Tibial nerve (tissue), 4 donors: ENCODE measurements at places on chromosomes 6 and 20.
A peak's percentile ranks its signal among the peaks of the same experiment; 100 is the strongest.

DNA sequence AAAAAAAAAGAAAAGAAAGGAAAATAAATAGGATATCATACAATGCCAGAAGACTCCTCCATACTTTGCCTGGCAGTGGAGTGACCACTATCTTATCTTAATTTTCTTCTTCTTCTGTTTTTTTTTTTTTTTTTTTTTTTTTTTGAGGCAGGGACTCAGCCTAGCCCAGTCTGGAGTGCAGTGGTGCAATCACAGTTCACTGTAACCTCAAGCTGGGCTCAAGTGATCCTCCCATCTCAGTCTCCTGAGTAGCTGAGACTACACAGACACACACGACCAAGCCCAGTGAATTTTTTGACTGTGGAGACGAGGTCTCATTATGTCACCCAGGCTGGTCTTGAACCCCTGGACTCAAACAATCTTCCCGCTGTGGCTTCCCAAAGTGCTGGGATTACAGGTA is 17.1 kb upstream of the MMP9 start:
- no peak overlapping the region for H3K27ac ChIP-seq
- no peak for DNase-seq
- no peak overlapping the region for H3K4me3 ChIP-seq
- H3K36me3 ChIP-seq = no peaks in the 10 kb centered on the region

- H3K36me3 ChIP-seq = no peaks in the 10 kb centered on the region
- H3K27me3 ChIP-seq = no peaks in the 10 kb centered on the region
- DNase-seq = no peak
These were observed 59.6 kb downstream of the DOK5 start for GRCh38 chr20:54535033-54535432.

- H3K27ac ChIP-seq = no peak overlapping the region
- no peaks in the 10 kb centered on the region for H3K27me3 ChIP-seq
- H3K36me3 ChIP-seq = no peaks in the 10 kb centered on the region
These were observed 70.8 kb downstream of the CD164 start for GRCh38 chr6:109311471-109311870.

- no peak overlapping the region for H3K4me3 ChIP-seq
- no peaks in the 10 kb centered on the region for H3K4me1 ChIP-seq
- DNase-seq = no peak
- no peaks in the 10 kb centered on the region for H3K36me3 ChIP-seq
These were observed 164.4 kb downstream of the CDKAL1 start for GRCh38 chr6:20698675-20699074.

GRCh38 chr6:156146891-156147290 is 630.3 kb upstream of the ARID1B start:
- H3K27ac ChIP-seq = no peak overlapping the region
- no peak overlapping the region for H3K4me3 ChIP-seq
- no peak for DNase-seq
- H3K27me3 ChIP-seq = no peaks in the 10 kb centered on the region

- H3K4me1 ChIP-seq = no peaks in the 10 kb centered on the region
- no peaks in the 10 kb centered on the region for H3K27me3 ChIP-seq
- H3K4me3 ChIP-seq = no peak overlapping the region
- no peaks in the 10 kb centered on the region for H3K36me3 ChIP-seq
- no peak overlapping the region for H3K27ac ChIP-seq
These were observed 491.6 kb upstream of the CDH4 start for GRCh38 chr20:60760256-60761000.

- H3K27ac ChIP-seq = no peak overlapping the region
- H3K36me3 ChIP-seq = no peaks in the 10 kb centered on the region
These were observed 4.5 kb downstream of the CCDC170 start for GRCh38 chr6:151498327-151498726.

DNA sequence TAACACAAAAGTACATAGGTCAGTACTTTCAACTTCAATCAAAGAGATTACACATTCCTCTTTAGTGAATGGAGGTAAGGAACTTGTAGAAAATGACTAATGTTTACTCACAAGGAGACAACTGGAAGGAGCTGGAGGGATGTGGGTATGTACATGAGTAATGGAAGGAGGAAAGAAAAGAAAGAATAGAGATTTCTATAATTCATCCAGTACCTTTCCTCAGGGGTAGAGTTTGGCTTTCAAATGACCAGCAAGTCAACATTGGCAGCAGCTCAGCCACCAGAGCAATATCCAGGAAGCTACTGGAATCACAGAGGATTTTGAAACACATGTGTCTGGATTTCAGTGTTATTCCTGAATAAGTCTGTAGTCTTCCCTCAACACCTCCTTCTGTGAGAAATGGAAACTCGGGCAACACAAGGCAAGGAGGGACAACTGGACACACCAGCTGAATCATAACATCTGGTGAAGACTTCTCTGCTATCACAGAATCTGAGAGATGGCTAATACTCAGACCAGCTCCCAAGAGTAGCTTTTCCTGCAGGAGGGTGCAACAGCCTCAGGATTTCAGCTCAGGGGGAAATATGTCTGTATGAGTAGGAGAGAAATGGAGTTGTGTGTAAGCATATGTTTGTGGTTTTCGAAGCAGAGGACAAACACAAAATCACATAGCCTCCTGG is 98.8 kb downstream of the HAO1 start:
- no peaks in the 10 kb centered on the region for H3K27me3 ChIP-seq
- no peak overlapping the region for H3K4me3 ChIP-seq
- DNase-seq = no peak
- H3K36me3 ChIP-seq = no peaks in the 10 kb centered on the region

DNA sequence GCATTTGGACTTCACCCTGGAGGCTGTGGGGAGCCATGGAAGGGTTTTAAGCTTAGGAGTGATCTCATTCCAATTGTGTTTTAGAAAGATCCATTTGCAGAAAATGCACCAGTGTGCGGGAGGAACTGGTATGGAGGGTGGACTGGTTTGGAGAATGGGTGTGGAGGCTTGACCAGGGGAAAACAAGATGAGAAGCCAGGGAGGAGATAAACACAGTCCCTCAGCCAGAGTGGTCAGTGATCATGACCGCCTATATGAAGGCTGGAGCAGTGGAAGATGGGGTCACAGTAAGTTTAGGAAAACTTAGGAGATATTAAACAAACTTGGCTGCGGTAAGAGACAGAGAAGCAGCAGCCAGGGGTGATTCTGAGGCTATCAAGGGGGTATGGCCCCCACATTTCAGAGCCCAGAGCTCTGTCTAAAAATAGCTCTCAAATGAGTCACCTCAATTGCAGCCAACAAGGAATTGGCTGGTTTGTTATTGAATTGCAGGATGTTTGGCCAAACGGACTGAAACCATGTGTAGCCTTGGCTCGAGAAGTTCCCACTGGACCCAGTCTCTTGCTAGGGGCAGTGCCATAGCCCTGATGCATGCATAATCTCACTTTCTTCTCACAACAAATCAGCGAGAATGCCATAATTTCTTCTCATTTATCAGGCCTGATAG is 159.9 kb upstream of the TOP1 start:
- H3K36me3 ChIP-seq = no peaks in the 10 kb centered on the region
- no peaks in the 10 kb centered on the region for H3K27me3 ChIP-seq
- H3K27ac ChIP-seq = no peak overlapping the region
- DNase-seq = no peak
- no peak overlapping the region for H3K4me3 ChIP-seq

DNA sequence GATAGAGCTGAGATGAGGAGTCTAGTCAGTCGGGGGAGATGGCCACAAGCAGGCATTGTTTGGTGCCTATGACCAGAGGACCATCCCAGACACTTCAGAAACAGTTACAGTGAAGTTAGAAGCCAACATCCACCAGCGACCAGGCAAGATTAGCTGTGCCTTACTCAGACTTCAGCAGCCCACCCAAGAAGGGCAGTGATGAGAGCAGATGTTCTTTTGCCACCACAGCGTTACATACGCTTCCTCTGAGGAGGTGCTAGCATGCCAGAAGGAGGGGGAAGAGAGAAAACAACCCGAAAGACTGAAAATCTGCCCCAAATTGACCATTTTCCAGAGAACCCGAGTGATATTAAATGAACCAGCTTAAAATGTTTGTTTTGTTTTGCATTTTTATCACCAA is 186.8 kb downstream of the PRL start:
- no peaks in the 10 kb centered on the region for H3K36me3 ChIP-seq
- DNase-seq = no peak
- H3K4me1 ChIP-seq = no peaks in the 10 kb centered on the region
- no peaks in the 10 kb centered on the region for H3K27me3 ChIP-seq
- H3K4me3 ChIP-seq = no peak overlapping the region
- no peak overlapping the region for H3K27ac ChIP-seq

- DNase-seq = no peak
- H3K27ac ChIP-seq = no peak overlapping the region
- no peaks in the 10 kb centered on the region for H3K27me3 ChIP-seq
- H3K4me1 ChIP-seq = no peaks in the 10 kb centered on the region
- no peak overlapping the region for H3K4me3 ChIP-seq
- no peaks in the 10 kb centered on the region for H3K36me3 ChIP-seq
These were observed 115.1 kb downstream of the RNASET2 start for GRCh38 chr6:166841216-166841615.

- H3K4me3 ChIP-seq = no peak overlapping the region
- H3K27ac ChIP-seq = no peak overlapping the region
- DNase-seq = no peak
- H3K36me3 ChIP-seq = no peaks in the 10 kb centered on the region
These were observed 5.3 kb upstream of the IP6K3 start for GRCh38 chr6:33751771-33752645.

DNA sequence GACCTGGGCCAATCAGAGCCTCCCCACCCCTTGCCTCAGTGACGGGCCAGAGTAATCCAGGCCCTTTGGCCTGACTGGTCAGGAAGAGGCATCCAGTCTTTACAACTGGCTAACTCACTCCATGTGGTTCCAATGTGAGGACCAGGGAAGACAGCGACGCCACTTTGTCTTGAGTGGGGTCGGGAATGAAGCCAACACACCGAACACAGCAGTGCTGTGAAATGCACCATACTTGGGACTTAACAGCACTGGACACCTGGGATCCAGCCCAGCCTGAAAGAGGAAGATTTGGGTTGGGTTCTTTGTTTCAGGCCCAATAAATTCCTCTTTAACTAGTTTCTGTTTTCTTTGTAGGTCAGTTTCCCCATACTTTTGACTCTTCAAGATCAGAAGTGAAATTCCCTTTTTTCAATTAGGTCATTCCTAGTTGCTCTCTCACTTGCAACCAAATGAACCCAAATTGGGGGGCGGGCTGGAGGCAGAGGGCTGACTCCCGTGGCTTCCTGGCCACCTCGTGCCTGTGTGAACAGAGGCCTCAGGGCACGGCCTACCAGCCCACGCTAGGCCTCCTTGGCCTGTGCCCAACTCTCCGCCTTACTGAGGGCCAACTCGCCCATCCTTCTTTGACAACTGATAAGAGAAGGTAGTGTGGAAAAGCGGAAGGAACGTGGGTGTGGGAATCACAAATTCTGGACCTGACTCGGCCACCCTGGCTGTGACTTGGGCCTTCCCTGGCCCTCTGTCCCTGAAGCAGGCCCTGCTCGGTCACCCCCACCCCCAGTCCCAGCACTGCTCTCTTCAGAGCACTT is 17.1 kb downstream of the SULF2 start:
- DNase-seq = no peak
- no peaks in the 10 kb centered on the region for H3K4me1 ChIP-seq
- H3K27me3 ChIP-seq = no peaks in the 10 kb centered on the region
- H3K4me3 ChIP-seq = no peak overlapping the region
- peak overlapping the region; percentile 60 for H3K27ac ChIP-seq
